NCI-H187 treated with DMSO at 0.1 percent for 48 hours (cell line): ENCODE measurements at places on chromosomes 5 and 9.

DNA sequence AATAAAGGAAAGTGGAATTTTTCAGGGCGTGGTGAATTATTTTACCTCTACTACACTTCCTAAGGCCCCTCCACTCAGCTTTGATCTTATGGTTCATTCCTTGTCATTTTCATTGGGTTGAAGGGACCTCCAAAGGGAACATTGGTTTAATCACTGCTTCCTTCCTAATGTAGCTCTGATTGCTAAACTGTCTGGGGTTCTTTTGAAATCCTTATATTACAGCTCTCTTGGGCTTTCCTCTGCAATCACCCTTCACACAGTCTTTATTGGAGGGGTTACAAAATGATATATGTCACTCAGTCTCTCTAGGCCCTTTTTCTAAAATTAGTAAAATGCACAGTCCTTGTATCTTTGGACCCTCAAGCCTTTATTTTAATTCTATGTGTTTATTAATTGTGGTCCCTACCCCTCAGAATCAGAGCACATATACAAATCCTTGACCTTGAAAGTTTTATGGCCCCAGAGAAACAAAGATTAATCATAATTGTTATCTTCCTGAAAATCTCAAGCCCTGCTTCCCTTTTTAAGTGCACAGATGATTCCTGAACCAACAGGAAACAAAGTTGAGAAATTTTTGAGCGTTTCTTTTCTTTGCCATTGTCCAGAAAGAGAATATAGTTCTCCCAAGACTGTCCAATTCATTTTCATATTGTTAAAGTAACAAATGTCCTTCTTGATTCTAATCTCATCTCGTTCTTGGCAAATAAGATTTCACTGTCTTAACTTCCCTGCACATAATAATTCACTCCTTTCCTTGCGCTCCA is 330.0 kb downstream of the ARRDC3 start:
- no peak for DNase-seq

DNA sequence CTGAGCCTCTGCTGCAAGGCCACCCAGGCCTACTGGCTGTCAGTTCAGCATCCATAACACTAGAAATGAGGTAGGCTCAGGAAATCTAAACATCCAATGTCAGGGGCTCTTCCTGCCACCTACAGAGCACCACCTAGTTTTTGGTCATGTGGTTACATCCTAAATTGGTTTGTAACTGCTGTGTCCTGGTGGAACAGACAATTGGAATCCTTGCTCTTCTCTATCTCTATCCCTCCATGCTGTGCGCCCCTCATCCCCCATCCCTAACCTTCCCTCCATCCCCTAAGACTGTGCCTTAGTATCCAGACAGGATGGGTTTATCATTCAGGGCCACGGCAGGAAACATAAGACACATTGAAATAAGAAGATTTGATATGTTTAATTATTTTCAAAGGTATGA is 11.4 kb upstream of the MCTP1 start:
- no peak for DNase-seq

GRCh38 chr5:96173366-96173765 is 211.7 kb upstream of the ELL2 start:
- no peak for DNase-seq

GRCh38 chr5:1644810-1645571 is 121.2 kb upstream of the LPCAT1 start:
- peak; percentile 34 for DNase-seq

DNA sequence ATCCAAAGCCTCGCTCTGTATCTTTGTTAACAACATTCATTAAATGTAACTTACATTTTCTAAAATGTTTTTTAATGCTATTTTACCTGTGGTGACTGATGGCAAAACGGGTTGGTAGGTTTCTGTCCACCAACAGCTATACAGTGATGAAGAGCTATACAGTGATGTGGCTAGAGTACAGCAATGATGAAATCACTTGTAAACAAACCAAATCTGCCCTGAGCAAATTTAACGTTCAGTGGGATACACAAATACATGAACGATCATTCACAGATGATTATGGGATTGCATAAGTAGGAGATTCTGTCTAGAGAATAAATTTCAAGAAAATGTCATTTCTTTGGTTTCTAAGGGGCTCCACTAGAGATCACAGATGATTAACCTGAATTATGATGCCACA is 132.7 kb downstream of the MPDZ start:
- DNase-seq: no peak

DNA sequence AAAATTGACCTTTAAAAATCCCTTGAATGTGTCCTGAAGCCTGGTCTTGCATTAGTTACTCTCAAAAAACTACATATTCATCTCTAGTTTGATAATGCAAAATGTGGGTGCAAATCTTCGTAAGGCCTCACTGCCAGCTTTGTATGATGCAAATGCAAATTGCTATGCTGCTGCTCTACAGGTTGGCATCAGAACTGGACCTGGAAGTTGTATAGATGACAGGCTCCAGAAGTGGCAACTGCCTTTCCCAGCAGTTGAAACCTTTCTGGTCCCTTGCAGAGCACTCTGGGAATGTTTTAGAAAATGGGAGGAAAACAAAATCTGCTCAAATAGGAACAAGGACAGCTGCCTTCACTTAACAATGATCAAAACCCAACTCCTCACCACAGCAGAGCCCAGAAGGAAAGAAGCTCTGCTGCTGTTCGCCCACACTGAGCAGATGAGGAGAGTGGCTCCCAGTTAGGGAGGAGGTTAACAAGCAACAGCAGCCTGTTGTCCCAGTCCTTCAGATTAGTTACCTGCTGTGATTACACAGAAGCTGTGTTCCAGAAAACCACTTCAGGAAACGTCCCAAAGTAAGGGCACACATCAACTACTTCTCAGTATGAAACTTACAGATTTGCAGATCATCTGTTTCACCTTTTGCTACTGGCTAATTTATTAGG is 93.5 kb downstream of the PLPP1 start:
- DNase-seq: no peak

DNA sequence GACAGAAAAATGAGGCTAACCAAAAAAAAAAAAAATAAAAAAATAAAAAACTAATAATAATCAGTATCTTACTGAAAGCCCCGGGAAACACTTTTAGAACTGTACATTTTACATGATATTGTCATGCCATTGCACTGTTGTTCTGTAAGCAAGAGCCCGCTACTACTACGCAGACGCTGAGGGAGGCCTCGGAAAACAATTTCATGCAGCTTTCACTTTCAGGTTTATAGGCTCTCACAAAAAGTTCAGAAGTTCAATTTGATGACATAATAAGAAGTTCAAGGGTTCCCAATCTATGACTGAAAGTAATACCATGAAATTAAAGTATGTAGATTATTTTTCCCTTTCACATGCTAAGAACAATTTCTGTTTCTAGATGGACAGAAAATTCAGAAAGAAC is 318.3 kb upstream of the ITGA1 start:
- DNase-seq: no peak

- DNase-seq: no peak
Observed at GRCh38 chr5:111774525-111774924, 17.5 kb upstream of the NREP start.

DNA sequence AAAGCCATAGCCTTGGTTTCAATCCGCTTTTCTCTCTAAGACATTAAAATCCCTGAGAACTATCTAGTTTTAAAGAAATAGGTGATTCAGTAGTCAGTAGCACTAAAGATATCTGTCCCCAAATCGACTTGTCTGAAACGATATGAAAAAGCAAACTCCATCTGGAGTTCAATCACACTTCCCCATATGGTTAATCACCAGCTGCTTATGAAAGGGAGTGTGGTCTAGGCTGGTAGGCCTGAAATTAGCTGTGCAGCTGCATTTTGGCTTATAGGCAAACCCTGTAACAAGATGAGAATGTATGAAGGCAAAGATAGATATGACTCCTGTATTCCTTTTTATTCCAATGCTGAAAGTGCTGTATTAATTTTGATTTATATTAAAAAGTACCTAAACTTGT is 65.9 kb downstream of the DMRTA1 start:
- no peak for DNase-seq

- no peak for DNase-seq
Observed at GRCh38 chr9:135612981-135613910, 26.1 kb downstream of the GLT6D1 start.

DNA sequence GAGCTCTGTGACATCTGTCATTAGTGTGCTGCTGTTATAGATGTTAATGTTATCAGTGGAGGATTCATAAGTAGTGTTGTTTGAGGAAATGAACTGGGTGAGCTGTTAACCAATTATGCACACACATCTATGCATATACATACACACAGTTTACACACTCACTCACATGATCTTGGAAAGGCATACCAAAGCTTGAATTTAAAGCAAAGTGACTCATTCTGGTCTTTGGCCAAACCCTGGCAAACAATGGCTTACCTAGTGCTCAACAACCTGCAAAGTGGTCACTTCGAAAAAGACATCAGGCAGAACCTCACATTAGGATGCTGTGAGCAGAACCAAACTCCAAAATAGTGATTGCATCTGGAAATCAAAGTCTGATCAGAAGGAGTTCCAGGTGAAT is 1037.3 kb upstream of the CDH6 start:
- DNase-seq: no peak

DNA sequence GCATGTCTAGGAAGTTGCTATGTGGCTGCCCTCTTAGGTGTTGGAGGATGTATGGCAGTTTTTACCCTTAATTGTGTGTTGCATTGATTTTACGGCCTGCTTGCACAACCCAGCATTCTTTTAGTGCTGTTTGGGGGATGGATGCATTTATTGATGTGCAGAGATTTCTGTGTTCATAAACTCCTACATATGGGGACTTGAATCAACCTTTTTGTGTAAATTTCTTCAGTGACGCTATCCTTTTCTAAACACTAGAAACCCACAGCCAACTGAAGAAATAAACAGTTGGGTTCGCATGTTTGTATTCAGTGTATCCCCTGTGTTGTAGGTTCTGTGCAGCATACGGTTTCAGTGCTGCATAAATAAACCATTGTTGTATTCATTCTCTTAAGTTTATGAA is 263.7 kb downstream of the RASEF start:
- DNase-seq: no peak

DNA sequence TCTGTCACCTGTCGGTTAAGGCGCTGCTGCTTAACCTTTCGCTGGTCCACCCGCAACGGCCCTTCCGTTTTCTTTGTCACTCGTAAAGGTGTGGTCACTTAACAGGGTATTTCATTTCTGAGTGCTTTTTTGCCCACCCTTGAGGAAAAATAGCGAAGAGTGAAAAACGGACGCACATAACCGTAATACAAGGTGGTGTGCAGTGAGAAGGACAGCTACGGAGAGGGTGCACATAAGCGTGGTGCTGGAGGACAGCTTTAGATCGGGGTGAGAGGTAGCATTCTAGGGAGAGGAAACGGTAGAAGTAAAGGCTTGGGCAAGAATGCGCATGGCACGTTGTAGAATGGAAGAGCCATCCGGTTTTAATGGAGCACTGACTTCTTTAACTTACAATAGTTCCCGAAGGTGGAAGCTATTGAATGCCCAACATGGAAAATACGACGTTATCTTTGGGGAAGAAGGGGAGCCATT is 761 bp downstream of the CCT5 start:
- DNase-seq: no peak

GRCh38 chr9:115413304-115413703 is 295.3 kb upstream of the TNC start:
- no peak for DNase-seq

- DNase-seq: no peak
Observed at GRCh38 chr9:16682273-16682672, 188.2 kb downstream of the BNC2 start.

DNA sequence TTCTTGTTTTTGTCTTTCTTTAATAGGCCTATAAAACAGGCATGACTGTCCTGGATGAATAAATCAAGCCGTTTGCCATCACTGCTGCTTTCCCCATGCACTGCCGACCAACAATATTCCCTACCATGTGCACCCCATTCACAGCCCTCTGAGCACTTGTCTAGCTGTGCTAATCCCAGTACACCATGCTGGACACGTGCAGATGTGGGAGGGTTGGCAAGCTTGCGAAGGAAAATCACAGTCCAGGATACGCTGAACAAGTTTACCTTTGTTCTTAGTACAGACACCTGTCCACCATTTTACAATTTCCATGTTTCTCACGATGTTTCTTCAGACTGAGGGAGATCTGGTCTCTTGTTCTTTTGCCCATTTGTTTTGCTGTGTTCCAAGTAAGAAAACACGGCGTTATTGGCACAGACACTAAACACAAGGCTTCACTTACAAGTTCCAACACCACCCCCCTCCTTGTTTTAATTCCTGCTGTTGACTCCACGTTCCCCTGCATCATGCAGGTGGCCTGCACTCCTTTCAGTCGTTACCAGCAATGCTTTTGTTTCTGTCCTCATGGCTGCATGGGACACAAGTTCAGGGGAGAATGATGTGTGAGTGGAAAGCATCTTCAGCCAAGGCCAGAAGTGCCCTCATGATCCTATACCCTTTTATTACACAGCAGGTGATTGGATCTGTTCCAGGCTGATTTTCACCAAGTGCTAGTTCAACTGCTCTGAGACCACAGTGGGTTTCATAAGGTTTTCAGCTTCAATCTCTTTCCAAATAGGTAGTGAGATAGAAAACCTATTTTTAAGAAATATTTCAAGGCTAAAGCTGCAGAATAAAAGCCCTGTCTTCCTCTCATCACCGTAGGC is 608.9 kb downstream of the IRX1 start:
- peak; percentile 44 for DNase-seq

DNA sequence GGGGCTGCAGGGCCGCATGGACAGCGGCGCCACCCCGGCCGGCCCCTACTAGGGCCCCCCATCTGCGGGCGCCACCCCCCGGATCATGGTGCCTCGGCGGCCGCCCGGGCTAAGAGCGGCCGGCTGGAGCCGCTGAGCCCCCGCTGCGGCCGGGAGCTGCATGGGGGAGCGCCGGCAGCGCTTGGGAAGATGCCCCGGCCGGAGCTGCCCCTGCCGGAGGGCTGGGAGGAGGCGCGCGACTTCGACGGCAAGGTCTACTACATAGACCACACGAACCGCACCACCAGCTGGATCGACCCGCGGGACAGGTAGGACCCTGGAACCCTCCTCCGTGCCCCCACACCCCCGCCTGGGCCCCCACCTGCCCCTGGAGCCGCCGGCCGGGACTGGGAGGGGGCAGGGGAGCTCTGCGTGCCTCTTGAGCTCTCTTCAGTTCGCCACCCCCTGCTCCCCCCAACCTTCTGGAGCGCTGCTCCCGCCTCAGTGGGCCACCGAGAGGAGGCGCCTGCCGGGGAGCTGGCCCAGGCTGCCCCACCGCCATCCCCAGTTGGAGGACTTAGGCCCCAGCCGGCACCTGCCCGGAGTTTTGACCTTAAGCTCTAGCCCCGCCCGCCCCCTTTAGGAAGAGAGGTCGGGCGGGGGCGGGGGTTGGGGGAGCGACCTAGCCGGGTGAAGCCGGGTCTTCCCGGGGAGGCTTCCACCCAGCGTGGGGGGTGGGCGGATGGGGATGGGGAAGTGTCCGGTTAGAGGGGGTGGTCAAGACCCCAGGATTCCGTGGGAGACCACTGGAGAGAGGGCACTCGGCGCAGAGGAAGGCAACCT is 730 bp downstream of the WWC1 start:
- no peak for DNase-seq

GRCh38 chr5:141846031-141846430 is 32.2 kb downstream of the PCDH1 start:
- no peak for DNase-seq

- DNase-seq: no peak
Observed at GRCh38 chr5:144230806-144231205, 60.1 kb downstream of the KCTD16 start.

DNA sequence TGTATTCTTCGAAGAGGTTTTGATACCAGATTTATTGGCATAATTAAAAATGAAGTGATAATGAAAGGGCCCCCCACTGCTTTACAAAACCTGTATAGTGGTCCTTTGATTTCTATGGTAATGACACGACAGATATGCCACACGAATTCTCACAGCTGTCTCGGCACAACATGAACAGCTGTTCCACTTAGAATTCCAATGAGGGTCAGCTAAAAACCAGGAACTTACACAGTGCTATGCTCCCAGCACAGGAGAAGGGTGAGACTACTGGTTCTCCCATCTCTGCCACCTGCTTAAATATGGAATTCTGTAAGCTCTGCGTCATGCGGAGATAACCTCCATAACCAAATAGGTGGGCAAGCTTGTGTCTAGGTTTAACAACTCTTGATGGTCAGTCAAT is 183.0 kb upstream of the EFNA5 start:
- no peak for DNase-seq
